ENCODE measurements at places on chromosomes 1 and 21.

GRCh38 chr1:230875370-230875769, 7.0 kb upstream of the C1orf198 start:
- DNase-seq = no peak

DNA sequence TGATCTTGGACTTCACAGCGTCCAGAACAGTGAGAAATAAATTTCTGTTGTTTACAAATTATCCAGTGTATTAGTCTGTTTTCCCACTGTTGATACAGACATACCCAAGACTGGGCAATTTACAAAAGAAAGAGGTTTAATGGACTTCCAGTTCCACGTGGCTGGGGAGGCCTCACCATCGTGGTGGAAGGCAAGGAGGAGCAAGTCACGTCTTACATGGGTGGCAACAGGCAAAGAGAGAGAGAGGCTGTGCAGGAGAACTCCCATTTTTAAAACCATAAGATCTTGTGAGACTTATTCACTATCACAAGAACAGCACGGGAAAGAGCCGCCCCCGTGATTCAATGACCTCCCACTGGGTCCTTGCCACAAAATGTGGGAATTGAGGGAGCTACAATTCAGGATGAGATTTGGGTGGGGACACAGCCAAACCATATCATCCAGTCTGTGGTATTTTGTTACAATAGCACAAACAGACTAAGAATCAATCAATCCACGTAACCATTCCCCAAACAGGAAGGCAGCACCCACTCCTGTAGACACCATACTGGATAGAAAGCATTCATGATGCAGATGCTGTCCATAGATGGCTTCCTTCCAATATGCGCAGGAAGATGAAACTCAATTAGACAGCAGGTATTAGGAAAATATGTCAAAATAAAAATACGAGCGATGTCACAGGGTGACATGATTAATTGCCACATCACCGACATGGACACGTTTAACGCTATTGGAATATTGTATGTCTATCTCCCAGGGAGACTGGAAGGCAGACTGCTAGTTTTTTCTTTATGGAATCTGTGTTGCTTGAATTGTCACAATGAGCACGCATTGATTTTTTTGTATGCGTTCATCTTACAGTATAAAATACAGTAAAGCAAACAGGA, 22.8 kb downstream of the ECE1 start:
- no peak for DNase-seq

DNA sequence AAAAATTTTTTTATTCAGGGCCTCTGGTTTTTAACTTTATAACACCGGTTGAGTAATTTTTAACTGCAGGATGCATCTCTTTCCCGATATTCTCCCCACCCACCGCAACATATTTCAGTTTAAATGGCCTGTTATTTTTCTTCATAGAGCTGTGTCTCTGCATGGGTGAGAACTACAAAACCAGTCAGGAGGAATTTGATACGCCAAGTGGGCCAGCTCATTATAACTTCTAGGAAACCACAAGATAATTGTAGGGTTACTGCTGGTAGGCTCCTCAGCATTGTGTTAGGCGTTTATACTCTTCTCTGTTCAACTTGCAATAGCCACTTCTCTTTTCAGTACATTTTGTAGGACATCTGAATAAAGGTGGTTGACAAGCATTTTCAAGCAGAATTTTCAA, 169.7 kb downstream of the PBX1 start:
- peak; percentile 58 for DNase-seq

DNA sequence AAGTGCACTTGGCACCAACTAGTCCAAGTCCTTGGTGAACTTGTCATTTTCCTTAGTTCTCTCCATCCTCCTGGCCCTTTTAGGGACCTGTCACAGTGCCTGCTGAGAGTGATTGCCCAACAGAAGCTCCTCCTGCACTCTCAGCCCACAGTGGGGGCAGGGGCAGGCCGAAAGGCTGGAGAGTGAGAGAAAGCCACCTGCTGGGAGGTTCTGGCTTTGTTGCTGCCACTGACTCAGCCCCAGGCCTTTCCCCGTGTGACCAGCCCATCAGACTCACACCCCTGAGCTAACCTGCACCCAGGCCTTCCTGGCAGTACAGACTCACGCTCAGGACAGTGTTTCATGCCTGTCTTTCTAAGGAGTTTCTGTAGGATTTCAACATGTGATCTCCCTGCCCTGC, 17.1 kb upstream of the PROK1 start:
- DNase-seq = no peak

DNA sequence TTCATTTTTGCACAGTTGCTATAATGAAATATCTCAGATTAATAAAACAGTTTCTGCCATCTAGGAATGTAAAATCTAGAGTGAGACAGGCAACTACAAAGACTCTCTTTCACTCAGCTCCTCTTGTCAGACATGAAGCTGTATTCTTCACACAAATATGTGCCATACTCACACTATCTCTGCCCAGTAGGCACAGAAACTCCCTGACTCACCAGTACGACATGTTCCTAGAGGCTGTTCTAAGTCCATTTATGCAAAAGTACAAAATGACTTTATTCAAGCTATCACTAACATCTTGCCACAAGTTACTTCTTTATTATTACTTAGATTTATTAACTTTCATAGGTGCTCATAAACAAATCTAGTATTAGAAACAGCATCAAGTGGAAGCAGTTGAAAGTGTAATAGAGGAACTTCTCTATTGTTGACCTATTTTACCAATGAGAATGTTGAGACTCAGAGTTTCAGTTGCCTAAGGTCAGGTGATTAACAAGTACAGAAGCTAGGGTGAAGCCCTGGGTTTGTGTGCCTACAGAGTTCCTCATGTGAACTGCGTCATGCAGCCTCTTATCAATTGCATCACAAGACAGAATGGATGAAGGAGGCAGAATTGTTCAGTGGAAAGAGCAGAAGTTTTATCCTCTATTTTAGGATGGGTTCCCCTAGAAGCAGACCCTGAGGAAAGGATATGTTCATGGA, 98.9 kb downstream of the RGS2 start:
- no peak for DNase-seq

- DNase-seq = no peak
These were observed 52.9 kb downstream of the JAK1 start for GRCh38 chr1:64913361-64914015.

GRCh38 chr1:27380766-27381733, 2.1 kb downstream of the CD164L2 start:
- no peak for DNase-seq

- DNase-seq = no peak
These were observed 1.7 kb downstream of the TFF3 start for GRCh38 chr21:42313501-42313969.

DNA sequence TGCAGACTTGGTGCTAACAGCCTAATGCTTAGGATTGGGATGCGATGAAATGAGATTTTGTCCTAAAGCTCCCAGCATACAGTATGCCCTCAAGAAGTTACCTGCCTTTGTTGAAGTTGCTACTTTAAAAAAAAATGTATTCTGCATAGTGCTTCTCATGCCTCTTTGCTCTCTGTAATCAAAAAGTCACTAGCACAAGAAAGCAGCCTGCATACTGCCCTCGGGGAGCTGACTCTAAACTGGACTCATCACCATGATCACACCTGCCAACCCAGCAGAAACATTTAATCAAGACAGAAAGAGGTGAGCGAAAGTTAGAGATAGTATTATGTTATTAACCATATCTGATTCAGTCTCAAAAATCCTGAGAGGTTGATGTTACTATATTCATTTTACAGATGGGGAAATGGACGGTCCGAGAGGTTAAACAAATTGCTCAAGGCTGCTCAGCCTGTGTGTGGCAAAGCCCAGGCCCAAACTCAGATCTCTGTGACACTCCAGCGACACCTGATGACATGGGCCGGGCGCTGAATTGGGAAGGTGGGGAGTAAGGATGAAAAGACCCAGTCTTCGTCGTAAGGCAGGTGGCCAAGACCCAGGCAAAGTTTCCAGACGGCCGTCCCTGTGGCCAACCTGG, 1.1 kb downstream of the BATF3 start:
- no peak for DNase-seq

All from fibroblast of skin of right quadriceps (primary cell).